ENCODE measurements at places on chromosomes 1 and 21. TPM values are rescaled to one million over a fixed set of nuclear protein-coding genes. Genes with fewer than 3 reads are reported as not detected.
A peak's percentile ranks its signal among the peaks of the same experiment; 100 is the strongest.

DNA sequence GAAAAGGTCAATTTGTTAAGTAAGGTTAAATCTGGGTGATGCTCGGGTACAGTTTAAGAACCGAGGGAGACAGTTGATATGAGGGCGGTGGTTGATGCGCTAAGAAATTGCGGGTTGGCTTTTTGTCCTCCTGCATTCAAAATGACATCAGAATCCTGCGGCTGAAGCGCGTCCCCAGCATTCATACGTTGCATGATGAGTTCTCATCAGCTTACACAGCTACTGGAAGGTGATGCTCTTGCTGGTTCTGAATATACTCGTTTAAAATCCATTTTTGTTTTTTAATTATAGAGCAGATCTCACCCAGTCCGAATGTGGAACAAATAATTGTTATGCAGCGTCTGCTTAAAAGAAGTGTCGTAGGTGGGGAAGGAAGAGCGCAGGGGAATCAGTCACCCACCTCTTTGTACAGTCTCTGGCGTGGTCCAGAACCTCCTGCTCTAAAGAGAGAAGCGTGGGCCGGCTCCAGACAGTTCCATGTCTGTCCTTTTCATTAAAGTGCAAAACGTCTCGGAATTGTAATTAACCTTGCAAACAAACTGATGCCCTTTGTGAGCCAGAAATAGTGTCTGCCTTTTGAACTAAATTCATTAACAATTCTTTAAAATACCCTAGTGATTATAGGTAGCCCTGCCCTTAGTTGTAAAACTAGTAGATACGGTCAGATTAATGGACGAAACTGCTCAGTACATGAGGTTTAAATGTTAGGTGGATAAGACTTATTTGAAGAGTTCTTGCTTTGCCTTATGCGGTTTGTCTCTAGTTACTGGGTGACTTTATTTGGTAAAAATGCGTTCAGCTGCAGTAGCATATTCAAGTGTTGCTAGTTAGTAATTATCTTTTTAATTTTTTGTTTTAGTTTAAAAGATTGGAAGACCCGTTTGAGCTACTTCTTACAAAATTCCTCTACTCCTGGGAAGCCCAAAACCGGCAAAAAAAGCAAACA is 741 bp downstream of the RGS2 start:
- DNase-seq = peak; percentile 18

DNA sequence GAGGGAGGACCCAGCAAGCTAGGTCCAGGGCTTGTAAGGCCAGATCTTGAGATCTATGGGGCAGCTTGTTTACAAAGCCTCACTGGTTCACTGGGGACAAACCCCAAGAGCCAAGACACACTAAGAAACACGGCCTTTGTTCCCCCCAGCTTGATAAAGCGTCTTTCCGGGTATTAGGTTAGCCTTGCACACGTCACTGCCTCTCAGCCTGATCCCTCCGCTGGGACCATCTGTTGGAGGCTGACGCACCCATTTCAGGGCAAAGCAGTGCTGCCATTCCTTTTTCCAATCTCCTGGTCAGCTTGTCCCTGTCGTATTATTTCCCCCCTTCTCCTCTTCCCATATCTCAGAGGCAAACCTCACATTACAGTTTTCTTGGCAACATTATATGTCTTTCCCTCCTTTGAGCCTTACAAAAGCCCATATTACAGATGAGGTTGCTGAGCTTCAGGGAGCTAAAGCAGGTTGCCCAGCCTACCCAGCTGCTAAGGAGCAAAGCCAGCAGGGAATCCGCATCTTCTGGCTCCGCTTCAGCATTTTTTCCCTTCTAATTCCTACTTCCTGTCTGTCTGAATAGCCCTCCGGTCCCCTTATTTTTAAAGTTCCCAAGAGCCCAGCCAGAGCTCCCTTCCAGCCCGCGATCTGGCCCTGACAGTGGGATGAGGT is 4.1 kb downstream of the HEYL start:
- peak; percentile 59 for DNase-seq

- DNase-seq = no peak
Measured at GRCh38 chr1:233088613-233089012, 138.2 kb downstream of the NTPCR start.

DNA sequence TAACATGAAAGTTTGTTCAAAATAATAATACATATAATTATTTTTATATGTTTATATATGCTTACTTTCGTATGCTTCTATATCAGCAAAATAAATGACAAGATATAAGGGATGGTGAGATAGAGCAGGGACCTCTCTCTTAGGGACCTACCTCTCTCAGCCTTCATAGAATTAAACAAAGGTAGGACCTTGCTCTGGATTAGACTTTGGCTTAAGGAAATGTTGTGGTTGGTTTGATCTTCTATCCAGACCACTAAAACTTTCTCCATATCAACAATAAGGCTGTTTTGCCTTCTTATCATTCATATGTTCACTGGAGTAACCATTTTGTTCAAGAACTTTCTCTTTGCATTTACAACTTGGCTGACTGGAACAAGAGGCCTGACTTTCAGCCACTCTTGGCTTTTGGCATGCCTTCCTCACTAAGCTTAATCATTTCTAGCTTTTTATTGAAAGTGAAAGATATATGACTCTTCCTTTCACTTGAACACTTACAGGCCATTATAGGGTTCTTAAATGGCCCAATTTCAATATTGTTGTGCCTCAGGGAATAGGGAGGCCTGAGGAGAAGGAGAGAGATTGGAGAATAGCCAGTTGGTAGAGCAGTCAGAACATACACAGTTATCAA is 14.4 kb downstream of the FRRS1 start:
- no peak for DNase-seq

DNA sequence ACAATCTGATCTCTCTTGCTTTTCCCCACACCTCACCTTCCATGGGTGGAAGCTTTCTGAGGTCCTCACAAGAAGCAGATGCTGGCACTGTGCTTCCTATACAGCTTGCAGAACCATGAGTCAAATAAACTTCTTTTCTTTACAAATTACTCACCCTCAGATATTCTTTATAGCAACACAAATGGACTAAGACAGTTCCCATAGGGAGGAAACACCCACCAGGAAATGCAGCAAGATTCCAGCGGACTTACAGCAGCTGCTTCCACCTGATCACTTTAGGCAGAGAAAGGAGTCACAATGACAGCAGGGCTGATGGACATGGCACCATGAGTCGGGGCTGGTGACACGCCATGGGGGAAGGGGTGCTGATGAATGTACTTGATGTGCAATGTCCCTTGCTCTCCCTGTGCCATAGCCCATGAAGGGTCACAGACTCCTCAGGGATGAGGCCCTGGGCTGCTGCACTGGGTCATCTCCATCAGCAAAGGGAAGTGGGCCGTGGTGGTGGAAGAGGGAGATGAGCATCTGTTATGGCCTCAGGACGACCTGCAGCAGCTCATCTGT is 53.9 kb downstream of the PRSS38 start:
- DNase-seq = no peak

Gene FCAMR
- not detected for total RNA-seq

Gene CELSR2
- 6.4 TPM for total RNA-seq

Gene FAM163A
- 0.07 TPM for total RNA-seq

GRCh38 chr1:79749607-79750006 is 743.1 kb upstream of the ADGRL4 start:
- DNase-seq = no peak

Gene PTPRC
- total RNA-seq = 5.4 TPM

GRCh38 chr1:203692565-203693470 is 66.2 kb downstream of the ATP2B4 start:
- peak; percentile 75 for DNase-seq

DNA sequence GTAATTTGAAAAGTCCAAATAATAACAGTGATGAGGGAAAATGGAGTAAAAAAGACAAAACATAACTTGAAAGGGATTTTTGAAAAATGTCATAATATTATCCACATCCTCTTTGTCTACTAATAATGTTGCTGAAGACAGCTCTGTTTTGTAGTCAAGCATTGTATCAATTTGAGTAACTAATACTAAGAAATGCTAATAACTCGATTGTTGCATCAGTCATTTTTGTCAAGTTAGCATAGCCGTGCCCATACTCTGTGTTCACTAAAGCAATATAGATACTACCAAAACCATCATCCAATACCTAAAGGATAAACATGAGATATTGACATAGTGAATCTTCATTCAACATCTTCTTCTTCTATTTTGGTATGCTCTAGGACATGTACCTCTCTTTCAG is 17.3 kb downstream of the PDC start:
- no peak for DNase-seq

DNA sequence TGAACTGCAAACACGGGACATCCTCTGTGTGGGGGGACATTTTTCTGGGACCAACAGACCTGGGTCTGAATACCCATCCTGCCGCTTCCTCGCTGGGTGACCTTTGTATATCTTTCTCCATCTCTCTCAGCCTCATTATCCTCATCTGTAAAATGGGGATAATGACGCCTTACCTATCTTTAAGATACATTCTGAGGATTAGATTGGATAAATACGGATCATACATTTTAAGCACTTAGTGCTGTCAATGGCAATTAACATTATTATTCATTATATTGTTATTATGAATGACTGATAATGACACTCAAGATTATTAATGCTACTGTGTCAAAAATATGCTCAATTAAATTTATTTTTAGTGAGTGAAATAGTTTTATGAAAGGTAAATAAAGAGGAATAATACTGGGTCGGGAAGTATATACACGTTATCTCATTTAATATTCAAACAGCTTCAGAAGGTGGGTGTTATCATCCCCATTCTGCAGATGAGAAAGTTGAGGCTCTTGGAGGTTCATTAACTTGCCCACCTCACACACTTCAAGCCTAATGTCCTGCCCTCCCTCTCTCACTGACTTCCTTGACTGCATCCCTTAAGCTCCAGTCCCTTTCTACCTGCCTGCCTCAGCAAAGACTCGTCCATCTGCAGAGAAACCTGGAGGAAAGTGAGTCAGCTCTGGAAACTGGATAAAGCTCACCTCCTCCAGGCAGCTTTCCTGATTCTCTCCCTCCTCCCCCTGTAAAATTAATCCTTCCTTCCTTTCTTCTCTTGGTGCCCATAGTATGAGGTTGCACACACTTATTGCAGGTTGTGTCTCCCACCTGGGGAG is 120.7 kb upstream of the JUN start:
- no peak for DNase-seq

Gene VWA1
- total RNA-seq = 16.6 TPM

Gene S100A14
- 5.0 TPM for total RNA-seq

DNA sequence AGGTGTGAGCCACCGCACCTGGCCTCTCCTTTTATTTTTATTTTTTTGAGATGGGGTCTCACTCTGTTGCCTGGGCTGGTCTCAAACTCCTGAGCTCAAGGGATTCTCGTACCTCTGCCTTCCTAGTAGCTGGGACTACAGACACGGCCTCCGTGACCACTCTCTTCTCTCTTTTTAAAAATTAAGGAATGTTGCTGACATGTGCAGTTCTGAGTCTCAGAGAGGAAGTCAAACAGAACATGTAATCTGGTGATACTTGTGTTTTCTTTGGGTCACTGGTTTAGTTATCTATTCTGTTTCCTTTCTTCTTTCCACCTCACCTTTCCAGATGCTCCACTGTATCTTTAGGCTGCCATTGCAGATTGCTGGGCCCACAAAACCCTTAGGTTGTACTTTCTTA is 2.7 kb downstream of the WDTC1 start:
- no peak for DNase-seq

DNA sequence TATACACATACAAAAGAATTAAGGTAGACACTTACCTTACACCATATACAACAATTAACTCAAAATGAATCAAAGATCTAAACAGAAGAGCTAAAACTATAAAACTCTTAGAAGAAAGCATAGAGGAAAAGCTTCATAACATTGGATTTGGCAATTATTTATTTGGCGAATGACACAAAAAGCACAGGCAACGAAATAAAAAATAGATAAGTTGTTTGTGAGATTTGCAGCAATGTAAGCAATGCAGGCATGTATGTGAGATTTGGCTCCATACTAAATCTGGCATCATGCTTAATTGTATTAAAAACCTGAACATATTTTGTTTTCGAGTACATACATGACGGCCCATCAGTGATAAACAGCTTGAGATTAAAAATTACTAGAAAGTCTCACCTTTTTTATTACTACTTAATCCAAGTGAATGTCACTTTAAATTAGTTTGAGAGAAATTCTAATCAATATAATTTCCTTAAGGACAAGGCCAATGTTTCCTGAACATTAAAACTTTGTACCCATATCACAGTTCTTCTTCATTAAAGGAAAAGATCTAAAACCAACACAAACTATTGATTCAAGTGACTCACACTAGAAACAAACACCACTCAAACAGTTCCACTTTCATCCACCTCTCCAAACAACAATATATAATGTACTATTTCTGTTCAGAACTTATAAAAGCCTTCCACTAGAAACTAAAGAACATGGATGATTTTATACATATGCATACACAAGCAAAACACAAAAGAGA is 23.1 kb upstream of the TMEM125 start:
- DNase-seq = no peak

- DNase-seq = no peak
Measured at GRCh38 chr1:236058141-236058934, 6.6 kb downstream of the NID1 start.

Gene CASZ1
- 64.6 TPM for total RNA-seq

- DNase-seq = peak; percentile 31
Measured at GRCh38 chr1:162704673-162705424, 72.6 kb downstream of the DDR2 start.

- DNase-seq = no peak
Measured at GRCh38 chr21:46131588-46131837, 23.9 kb downstream of the FTCD start.

DNA sequence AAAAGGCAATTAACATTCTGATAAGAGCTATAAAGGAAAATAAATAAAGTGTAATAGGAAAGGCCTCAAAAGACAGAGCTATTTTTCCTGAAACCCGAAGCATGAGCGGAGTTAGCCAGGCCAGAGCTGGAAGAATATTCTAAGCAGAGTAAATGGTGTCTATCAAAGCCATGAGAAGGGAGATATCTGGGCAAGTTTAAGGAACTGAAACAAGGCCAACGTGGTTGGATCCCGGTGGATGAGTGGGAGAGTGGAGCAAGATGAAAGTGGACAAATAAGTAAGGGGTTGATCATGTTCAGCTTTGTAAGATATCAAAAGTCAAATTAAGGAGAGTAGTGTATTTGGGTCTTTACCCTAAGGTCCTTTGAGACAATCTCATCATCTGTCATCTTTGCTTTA is 234.0 kb downstream of the TM2D1 start:
- DNase-seq = no peak

Gene RIIAD1
- total RNA-seq = 7.5 TPM

- DNase-seq = no peak
Measured at GRCh38 chr1:206802401-206802800, 30.1 kb upstream of the IL10 start.

Gene TMEM82
- not detected for total RNA-seq

DNA sequence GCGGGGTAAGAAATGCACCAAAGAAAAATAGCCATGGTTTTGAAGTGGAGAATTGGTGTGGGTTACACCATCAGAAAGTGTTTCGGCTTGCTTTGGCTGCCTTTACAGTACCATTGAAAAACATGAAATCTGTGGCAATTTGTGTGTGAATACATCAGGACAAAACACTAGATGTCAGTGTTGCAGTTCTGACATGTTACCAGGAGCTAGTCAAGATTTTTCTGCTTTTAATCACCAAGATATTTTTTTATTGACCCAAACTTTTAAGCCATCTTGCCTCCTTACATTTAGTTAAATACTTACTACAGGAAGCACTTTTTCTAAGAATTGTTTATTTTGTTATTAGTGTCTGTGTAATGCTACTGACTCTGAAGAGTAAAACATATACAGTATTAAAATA is 14.3 kb downstream of the RRP15 start:
- DNase-seq = no peak
